Activated CD8-positive, alpha-beta memory T cell treated with anti-CD3 and anti-CD28 coated beads, Interleukin-2, amount 10 ng/mL, durations not matched to agents 7 days and 5 days (primary cell): ENCODE measurements at places on chromosomes 12 and 14. TPM values are rescaled to one million over a fixed set of nuclear protein-coding genes. Genes with fewer than 3 reads are reported as not detected.

Gene MSRB3
- total RNA-seq: not detected

Gene SSPN
- not detected for total RNA-seq

Gene KRT83
- total RNA-seq: not detected

Gene PTPN6
- 367 TPM for total RNA-seq

Gene CTDSP2
- total RNA-seq: 103 TPM

Gene PA2G4
- total RNA-seq: 364 TPM

Gene RASSF9
- not detected for total RNA-seq

Gene ADAM21
- 0.07 TPM for total RNA-seq

Gene TAS2R7
- not detected for total RNA-seq

Gene POP5
- total RNA-seq: 63.1 TPM

Gene RNFT2
- total RNA-seq: 8.6 TPM

Gene KRT6C
- not detected for total RNA-seq

Gene SPTB
- not detected for total RNA-seq

Gene ABCD2
- total RNA-seq: 25.0 TPM
